ENCODE measurements at places on chromosomes 7 and 10. TPM values are rescaled to one million over a fixed set of nuclear protein-coding genes. Genes with fewer than 3 reads are reported as not detected.

Gene FAM20C
- total RNA-seq, result 23.8 TPM

Gene ATG9B
- not detected for total RNA-seq

Gene CYP2C19
- total RNA-seq, result not detected

Gene SPDYE5
- total RNA-seq, result not detected

Gene SFTPA1
- total RNA-seq, result 0.17 TPM

Gene MYO3A
- not detected for total RNA-seq

Gene CTTNBP2
- 0.77 TPM for total RNA-seq

Gene GPR146
- total RNA-seq, result 41.5 TPM

Gene NUTM2E
- total RNA-seq, result 0.10 TPM

Gene GPRIN2
- total RNA-seq, result not detected

Gene HIF1AN
- 54.6 TPM for total RNA-seq

Gene CHST15
- 4.0 TPM for total RNA-seq

Gene KCTD7
- 8.0 TPM for total RNA-seq

Gene MOGAT3
- total RNA-seq, result not detected

Gene PVRIG
- total RNA-seq, result not detected

Gene RET
- total RNA-seq, result 8.4 TPM

Gene HERPUD2
- 15.0 TPM for total RNA-seq

Measured in left ventricle myocardium superior (tissue), 1 donor.